ENCODE measurements at places on chromosomes 5 and 9. TPM values are rescaled to one million over a fixed set of nuclear protein-coding genes. Genes with fewer than 3 reads are reported as not detected.

The TRIM52 gene
- total RNA-seq, result 4.5 TPM

The FGF1 gene
- total RNA-seq, result 2.4 TPM

The FOXD4 gene
- 0.22 TPM for total RNA-seq

The CACNA1B gene
- not detected for total RNA-seq

The UBTD2 gene
- total RNA-seq, result 12.4 TPM

The BARHL1 gene
- total RNA-seq, result not detected

The IFNW1 gene
- not detected for total RNA-seq

The BAAT gene
- not detected for total RNA-seq

The CCL19 gene
- total RNA-seq, result not detected

The ADRB2 gene
- total RNA-seq, result 11.3 TPM

The SPINK6 gene
- total RNA-seq, result 2.5 TPM

The FAM151B gene
- 0.38 TPM for total RNA-seq

The C9 gene
- not detected for total RNA-seq

The SPARC gene
- 64.9 TPM for total RNA-seq

The CAPSL gene
- total RNA-seq, result not detected
